Activated T-cell treated with anti-CD3 and anti-CD28 coated beads for 48 hours (primary cell): ENCODE measurements at places on chromosomes 6 and 20.

- no peak for DNase-seq
These were observed 152.7 kb downstream of the ANKRD60 start for GRCh38 chr20:58075586-58076345.

GRCh38 chr6:32658268-32658897 lies 8.1 kb downstream of the HLA-DQB1 start:
- DNase-seq, result no peak

DNA sequence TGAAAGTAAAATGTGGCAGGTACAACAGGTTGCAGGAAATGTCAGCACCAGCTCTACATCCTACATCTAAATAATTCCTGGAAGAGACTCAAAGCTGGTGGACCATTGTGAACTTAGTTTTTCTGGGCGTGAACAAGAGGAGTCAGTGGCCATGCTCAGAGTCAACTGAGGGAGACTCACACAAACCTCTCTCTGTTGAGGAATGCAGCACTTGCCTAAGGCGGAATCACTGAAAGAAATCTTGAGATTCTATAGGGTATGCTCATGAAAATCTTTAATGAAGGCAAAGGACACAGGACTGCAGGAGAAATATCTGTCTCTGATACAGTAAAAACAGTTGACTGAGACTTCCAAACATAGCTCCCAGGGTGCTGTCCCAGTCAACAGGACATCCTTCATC lies 22.5 kb downstream of the SLC17A4 start:
- DNase-seq, result no peak

- DNase-seq, result no peak
These were observed 35.5 kb upstream of the TMX4 start for GRCh38 chr20:8055096-8055495.

GRCh38 chr6:31362751-31363150 lies 5.8 kb upstream of the HLA-B start:
- DNase-seq, result no peak

DNA sequence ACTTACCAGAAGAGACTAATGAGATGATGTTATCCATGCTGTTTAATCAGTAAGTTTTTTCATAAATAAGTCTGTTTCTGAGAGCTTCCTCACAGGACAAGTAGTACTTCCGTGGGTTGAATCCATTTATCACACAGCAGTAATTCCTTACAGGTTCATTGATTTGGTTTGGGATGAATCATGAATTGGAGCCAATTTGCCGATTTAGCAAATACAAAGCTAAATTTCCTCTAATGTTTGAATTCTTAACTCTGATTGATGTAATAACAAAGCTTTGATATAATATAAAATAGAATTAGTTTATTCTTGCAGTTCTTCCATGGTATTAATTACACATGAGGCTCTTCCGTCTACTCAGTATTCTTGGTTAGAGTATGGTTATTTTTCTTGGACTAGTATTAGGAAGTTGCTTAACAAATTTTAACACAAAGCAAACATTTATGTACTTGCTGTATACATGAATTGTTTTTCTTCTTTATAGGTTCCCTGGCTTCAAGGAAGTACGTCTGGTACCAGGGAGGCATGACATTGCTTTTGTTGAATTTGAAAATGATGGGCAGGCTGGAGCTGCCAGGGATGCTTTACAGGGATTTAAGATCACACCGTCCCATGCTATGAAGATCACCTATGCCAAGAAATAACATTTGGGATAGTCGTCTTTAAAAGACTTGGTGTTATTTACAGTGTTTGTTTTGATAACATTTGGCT lies 7.6 kb upstream of the OTOR start:
- no peak for DNase-seq

DNA sequence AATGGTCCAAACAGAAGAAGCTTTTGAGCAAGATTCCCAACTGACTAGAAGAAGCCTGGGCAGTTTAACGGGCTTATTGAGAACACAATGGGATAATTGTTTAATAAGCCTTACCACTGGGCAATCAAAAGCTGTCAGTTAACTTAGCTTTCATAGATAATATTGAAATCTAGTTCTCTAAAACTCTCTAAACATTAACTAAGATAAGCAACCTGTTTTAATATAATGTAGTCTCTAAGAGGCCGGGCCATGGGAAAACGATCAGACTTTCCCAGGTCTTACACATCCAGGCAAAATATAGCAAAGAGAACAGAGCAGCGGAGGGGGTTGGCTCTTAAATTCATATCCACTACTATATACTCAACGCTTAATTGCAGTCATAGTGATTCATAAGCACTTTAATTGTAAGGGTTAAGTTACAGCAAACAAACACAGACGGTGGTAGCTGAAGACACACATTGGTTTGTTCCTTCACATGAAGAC lies 128.0 kb upstream of the FAM83B start:
- DNase-seq, result no peak

DNA sequence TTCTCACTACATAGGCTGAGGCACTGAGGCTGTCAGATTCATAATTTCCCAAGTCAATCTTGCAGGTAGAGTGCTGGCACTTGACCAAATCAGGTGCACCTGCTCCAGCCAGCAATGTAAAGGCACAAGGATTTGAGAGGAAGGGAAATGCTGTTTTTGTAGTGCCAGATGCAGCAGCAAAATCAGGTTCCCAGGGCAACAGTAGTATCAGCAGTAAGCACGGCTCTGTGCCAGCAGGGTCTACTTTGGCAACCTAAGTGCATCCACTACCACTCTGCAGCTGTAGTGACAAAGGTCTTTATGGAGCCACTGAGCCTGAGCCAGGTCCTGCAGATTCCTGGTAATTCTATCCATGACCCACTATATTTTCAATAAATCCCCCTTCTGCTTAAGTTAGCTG lies 329.5 kb downstream of the TPBG start:
- no peak for DNase-seq

- no peak for DNase-seq
These were observed 134.4 kb downstream of the ARHGAP18 start for GRCh38 chr6:129575378-129576118.

DNA sequence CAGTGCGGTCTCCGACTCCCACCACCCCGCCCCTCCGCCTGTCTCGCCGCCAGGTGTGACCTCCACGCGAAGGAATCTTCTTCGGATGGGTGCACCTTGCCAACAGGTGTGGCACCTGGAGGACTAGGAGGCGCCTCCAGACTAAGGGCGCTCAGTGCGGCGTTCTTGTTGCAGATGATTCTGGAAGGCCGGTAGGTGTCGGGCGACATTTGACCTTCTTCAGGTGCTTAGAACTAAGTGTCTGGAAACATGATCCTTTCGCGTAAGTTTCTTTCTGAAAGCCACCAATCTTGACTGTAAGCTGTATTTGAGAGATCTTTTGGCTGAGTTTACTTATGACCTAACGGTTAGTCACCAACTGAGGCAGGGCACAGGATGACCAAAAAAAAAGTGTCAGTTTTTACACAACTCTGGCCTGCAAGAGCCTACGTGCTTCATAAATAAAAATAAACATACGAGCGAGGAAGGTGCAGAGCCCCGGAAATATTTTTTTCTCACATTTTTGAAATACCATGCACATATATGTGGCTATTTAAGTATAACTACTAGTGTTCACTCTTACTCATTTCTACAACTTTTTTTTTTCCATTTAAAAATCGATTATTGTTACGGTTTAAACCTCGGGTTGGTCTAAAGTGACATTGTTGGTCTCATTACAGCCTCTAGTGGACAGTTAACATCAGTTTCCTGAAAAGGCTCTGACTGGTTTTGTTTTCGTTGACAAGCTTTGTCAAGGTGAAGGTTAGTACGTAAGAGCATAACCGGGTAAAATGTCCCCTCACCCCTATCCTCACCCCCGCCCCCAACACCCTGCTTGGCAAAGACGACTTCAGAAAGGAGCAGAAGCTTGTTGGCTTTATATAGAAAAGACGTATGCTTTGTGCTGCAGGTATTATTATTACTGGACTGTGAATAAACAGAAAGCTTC lies 1.6 kb upstream of the ATXN1 start:
- peak; percentile 33 for DNase-seq
